AML-193 (cell line): ENCODE measurements at places on chromosomes 3 and 15.

DNA sequence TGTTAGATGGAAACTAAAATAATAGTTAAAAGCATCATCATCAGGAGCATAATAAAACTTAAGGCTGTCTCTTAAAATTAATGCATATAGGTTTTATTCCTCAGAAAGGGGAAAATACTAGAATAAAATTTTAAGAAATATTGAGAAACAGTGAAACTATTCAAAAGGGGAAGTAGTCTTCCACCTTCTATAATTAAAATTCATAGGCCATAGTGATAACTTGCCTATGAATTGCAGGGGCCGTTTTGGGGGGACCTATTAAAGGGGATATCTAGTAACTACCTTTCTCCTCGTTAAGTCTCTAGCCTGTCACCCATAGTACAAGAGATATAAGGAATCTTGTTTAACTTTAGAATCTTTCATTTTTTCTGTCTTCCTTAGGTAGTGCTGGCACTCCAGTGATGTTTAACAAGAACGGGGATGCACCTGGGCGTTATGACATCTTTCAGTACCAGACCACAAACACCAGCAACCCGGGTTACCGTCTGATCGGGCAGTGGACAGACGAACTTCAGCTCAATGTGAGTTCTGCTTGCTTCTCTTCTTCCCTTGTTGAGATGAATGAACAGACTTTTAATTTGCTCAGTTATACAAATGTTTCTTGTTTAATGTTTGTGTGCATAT is 600.4 kb downstream of the GRM7 start:
- DNase-seq = no peak

GRCh38 chr3:57518276-57518915 is 25.7 kb downstream of the DNAH12 start:
- DNase-seq = no peak

GRCh38 chr3:160100610-160101009 is 112.0 kb downstream of the IL12A start:
- no peak for DNase-seq

DNA sequence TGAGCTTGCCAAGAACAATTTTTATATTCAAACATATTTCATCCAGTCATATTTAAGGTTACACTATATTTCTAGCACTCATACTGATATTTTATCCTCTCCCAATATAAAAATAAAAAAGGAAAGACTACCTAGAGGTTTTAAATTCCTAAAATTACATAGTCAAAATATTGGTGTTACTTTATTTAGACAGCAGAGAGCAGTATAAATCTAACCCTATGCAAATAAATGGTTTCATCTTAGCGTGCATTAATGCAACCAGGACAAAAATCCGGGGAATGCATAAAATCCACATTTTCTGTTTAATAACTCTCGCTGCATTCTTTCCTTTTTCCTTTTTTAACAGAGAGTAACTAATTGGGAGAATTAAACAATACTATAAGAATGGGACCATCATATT is 1447.4 kb upstream of the ALCAM start:
- DNase-seq = no peak

- no peak for DNase-seq
These were observed 239.4 kb upstream of the ZPLD1 start for GRCh38 chr3:102195198-102195948.
